COLO829 (cell line): ENCODE measurements at places on chromosomes 4 and X.

GRCh38 chr4:25783943-25784342 lies 78.8 kb downstream of the SEL1L3 start:
- DNase-seq = no peak

- DNase-seq = peak; percentile 7
Observed at GRCh38 chrX:4263030-4263803, 549.8 kb upstream of the PRKX start.

- no peak for DNase-seq
Observed at GRCh38 chrX:132063862-132064261, 40.8 kb downstream of the STK26 start.

GRCh38 chrX:151714362-151714761 lies 1.5 kb upstream of the FATE1 start:
- DNase-seq = no peak

DNA sequence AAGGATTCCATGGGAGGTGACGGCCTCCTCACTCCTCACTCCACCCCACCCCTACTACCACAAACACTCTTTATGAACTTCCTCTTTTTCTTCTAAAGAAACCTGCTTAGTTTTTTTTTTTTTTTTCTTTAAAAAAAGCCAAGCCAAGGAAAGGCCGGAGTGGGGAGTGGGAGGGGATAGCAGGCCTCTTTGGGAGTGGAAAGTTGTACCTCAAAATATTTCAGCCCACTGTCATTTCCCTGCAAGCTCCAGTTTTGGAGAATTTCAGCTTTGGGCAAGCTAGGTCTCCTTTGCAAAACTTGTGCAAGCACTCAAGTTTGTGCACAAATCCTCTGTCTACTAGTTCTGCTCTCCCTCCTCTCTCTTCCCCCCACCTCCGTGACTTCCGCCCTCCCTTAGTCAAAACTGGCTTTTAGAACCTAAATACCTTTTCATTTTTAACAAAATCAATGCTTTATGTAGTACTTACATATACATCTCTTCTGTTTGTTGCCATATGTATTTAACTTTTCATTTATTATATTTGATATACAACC lies 512 bp upstream of the ANTXR2 start:
- no peak for DNase-seq

DNA sequence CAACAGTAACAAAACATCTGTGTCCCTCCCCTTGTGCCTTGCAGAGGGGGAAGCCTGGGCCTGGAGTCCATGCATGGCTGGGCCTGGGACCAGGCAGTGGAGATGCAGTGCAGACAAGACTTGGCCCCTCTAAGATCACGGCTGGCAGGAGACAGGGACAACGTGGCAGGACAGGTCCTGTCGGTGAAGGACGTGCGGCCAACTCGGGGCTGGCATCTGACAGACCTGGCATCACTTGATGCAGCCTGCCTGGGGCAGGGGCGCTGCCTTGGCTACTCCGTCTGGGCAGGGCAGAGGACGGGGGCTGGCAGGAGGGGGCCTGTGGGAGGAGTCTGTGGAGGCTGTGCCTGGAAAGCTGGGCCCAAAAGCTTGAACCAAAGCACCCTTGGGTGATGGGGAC lies 112.1 kb downstream of the CPZ start:
- DNase-seq = no peak

GRCh38 chr4:153084224-153084979 lies 119.8 kb upstream of the TRIM2 start:
- no peak for DNase-seq
